ENCODE measurements at places on chromosomes 3 and 15.

DNA sequence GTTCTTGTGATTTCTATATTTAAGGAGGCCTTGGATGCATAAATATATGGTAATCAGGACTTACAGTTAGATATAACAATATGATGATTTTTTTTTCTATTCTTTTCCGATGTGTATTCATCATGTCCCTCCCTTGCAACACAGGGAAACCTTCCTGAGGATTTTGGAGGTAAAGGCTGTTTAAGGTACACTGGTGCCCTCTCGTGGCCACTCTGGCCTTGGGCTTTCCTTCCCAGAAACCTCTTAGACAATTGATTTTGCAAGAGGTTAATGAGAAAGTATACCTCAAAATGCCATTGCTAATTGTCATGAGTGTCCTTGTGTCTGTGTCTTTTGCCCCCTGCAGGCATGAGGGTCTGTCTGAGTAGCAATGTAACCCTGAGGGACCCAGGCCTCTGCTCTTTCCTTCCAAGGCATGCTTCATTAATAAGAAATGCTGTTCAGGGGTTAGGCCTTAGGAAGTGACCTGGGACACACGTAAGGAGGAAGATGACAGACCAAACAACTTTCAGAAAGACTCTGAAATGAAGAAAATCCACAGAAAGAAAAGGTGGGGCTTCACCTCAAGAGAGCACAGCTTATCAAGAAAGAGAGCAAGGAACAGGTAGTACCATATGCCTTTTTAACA lies 70.3 kb upstream of the PPP2R3A start:
- peak; percentile 57 for DNase-seq

DNA sequence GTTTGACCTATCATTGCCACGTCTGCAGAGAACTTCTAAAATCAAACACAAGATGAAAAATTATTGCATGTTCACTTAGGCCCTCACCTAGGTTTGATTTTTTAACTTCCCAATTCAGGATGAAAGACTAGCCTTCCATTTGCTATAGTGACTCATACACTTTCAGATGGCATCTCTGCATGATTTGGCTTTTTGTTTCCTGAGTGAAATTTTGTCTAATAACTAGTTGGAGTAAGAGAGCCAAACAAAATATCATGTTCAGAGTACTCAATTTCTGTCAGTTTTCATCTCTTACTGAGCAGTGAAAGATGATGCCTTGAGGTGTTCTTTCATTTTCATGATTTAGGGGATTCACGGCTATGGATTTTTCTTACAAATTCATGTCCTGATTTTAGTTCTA lies 122.9 kb downstream of the NSUN3 start:
- no peak for DNase-seq

- DNase-seq: peak; percentile 36
Measured at GRCh38 chr15:64013179-64014062, 32.9 kb downstream of the DAPK2 start.

DNA sequence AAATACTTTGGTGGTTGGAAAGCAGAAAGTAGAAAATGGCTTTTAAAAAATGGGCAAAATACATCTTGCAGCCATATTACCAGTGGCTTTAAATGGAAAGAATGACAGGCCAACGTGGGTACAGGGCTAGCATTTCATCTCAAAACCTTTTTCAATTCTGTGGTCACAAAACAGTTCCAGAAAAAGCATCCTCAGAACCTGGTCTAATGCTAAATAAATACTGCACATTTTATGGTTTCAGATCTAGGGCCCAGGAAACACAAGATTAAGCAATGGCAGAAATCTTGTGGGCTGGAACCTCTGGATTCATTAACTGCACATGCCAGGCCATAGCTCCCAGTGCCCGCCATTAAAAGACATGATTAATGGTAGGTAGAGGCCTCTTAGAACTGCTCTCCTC lies 470.2 kb upstream of the RASGRP1 start:
- no peak for DNase-seq

DNA sequence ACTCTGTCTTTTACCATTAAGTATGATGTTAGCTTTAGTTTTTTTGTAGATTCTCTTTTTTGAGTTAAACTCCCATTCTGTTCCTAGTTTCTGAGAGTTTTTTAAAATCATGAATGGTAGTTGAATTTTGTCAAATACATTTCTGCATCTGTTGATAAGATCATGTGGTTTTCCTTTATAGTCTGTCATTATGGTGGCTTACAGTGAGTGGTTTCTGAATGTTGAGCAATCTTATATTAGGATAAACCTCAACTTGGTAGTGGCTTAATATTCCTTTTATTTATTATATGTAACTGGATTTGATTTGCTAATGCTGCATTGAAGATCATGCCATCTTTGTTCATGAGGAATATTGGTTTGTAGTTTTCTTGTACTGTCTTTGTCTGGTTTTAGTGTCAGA lies 34.8 kb downstream of the NEO1 start:
- no peak for DNase-seq

DNA sequence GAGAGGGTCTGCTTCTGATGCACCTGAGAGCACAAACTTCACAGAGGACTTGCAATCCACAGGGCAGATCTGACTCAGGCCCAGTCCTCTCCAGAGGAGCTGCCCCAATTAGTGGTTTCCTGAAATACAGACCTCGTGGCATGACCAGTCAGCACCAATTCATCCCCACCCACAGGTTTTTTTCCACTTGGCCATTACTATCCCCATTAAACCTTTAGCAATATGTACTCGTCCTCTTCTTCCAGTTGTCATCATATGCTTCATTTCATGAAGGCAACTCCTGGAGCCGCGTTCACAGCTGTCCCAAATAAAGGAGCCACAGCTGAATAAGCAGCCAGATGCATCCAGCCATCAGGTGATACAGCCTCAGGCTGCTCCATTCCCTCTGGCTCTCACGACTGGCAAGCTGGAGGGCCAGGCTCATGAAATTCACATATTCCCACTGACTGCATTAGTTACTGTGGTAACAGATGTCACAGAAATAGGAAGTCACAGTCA lies 163.1 kb downstream of the FMN1 start:
- no peak for DNase-seq

- DNase-seq: no peak
Measured at GRCh38 chr3:5390221-5390620, 202.7 kb downstream of the EDEM1 start.

DNA sequence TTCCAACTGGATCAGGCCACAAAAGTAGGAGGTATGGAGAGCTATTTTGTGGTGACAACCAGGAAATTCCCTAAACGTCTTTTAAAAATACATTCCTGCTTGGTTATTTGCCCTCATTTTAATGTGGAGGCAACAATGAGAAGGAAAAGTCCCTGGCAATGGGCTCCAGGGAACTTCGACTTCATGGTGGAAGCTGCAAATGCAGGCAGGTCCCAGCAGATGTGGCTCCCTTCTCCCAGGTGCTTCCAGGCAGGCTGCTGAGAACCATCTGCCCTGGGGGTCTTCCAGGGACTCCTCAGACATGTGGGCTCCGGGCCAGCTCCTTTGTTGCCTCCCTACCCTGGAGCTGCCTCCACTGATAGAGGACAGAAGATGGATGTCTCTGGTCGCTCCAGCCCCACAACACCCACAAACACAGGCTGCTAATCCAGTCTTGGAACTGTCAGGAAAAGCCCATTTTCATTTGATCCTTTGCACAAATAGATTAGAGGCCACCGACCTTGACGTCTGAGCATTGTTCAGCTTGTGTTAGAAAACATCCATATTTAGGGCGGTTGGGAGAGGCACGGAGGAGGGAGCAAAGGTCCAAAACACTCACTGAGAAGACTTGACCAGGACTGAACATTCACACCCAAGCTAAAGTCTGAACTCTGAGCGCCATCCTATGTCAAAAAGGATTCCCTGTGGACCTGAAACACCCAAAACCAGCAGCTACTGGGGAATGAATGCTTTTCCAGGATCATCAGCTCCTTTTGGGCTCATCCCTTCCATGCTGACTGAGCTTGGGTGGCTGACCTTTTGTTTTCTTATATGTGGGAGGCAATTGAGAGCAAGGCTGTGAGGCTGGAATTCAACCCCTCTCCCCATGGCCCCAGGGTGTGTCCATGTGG lies 30.2 kb upstream of the SLCO2A1 start:
- no peak for DNase-seq

- peak; percentile 68 for DNase-seq
Measured at GRCh38 chr3:39267631-39268548, 11.9 kb downstream of the CX3CR1 start.

GRCh38 chr3:13159890-13160289 lies 86.7 kb upstream of the IQSEC1 start:
- no peak for DNase-seq

- DNase-seq: no peak
Measured at GRCh38 chr3:29381595-29381994, 100.7 kb downstream of the RBMS3 start.

DNA sequence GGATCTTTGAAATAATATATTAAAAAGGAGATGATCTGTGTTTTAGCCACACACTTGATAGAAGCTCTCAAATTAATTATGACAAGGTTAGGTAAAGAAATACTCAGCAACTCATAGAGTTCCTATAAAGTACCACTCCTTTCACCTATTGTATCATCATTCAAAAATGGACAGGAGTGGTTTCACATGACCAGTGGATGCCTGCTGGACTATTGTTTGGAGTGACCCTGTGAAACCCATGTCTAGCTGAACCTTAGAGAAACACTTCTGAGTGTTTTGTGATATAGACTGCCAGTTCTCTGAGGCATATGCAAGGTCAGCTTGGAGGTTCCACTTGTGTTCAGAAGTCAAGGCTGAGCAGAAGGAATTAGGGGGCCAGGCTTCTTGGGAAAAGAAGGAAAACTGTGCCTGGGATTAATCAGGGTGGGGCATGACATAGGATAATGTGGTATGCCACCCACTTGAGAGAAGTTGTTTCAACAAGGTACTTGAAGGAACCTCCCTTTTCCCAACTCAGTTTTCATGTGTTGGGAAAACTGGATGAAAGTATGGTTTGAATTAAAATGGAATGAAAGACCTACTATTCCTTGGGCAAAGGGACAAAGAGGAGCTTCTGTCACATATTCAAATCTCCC lies 15.4 kb downstream of the PARP14 start:
- DNase-seq: no peak

DNA sequence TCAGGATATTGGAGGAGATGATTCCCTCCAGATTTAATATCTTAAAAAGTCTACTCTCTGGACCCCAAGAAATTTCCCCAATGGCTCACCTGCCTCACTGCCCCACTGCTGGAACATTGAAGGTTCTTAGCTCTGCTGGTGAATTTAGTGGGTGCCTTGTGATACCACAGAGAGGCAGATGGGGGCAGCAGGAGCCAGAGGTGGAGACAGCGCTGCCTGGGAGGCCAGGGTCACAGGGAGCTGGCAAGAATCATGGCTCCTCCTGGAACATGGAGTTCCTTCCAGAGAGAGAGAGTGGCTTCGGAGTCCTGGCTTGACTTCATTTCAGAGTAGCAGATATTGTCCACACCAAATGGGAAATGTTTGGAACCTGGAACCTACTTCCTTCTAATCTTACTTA lies 263.5 kb upstream of the CFAP20DC start:
- peak; percentile 75 for DNase-seq

DNA sequence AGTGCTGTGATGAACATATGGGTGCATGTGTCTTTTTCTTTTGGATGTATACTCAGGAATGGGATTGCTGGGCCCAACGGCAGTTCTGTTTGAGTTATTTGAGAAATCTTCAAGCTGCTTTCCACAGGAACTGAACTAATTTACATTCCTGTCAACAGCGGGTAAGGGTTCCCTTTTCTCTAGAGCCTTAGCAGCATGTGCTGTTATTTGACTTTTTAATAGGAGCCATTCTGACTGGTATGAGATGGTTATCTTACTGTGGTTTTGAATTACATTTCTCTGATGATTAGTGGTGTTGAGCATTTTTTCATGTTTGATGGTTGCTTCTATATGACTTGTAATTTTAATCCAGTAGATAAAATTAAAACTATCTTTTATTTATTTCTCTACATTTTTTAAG lies 1168.6 kb upstream of the ALCAM start:
- no peak for DNase-seq

DNA sequence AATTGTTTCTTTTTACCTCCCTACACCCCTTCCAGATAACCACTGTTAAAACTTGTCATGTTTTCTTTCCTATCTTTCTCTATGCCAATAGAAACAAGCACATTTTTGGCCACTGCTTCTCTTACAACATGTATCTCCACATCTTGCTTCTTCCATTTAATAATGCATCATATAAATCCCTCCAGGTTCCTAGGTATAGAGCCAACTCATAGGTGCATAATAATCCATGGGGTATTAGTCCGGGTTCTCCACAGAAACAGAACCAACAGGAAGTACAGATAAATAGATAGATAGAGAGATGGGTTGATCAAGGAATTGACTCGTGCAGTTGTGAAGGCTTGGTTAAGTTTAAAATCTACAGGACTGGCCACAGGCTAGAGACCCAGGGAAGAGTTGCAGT lies 41.5 kb upstream of the PSMD6 start:
- DNase-seq: no peak

DNA sequence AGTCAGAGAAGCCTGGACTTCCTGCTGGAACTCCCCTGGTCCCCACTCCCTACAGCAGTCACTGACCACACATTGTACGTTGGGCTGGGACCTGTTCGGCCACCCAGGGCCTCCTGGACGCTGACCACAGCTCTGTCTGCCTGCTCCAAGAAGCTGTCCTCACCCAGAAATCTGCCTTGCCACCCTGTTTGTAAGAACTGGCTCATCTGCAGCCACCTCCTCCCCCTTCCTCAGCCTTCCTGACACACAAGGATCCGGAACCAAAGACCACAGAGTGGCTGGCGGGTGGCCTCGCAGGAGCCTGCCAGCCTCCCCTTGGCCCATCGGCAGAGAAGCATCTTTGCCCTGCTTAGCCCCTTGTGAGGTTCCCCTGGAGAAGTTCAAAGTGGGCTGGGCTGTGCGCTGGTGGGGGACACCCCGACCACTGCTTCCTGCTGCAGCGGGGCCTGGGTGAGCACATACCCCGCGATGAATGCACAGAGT lies 91.9 kb downstream of the PCSK6 start:
- no peak for DNase-seq

DNA sequence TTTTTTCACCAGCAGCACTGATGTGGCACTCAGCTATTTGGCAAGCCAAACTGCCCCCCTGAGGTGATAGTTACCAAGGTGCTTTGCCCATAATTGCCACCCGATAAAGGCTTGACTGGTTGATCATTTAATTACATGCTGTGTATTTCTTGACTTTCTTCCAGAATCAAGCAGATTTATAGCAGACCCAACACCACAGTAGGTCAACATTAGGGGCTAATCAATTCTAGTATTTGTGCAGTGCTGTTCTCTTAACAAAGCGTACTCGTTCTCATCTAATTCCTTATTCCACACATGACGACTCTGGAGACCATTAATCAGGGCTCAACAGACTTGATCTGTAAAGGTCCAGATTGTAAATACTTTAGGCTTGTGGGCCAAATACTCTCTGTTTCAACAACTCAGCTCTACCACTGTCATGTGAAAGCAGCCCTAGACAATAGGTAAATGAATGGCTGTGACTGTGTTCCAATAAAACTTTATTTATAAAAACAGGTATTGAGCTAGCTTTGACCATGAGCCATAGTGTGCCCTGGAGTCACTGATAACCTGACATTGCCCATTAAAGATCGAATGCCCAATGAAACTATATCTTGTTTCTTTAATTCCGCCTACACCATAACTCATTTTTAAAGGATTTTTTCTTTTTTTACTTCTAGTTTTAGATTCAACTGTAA lies 119.1 kb upstream of the TMC3 start:
- DNase-seq: no peak
